Motor neuron (in vitro differentiated cells): ENCODE measurements at places on chromosomes 11 and 22.

- peak; percentile 52 for ATAC-seq
Observed at GRCh38 chr11:67266449-67267187, at the start of gene GRK2. GRK2 (plus strand) TSS chr11:67266473; CDS start chr11:67266700, 227 bp downstream.

- no peak for ATAC-seq
Observed at GRCh38 chr11:61579676-61580270, 1.1 kb downstream of the SYT7 start.

GRCh38 chr11:112871909-112872500 lies 89.2 kb upstream of the NCAM1 start:
- peak; percentile 87 for ATAC-seq

- no peak for ATAC-seq
Observed at GRCh38 chr11:44205352-44205751, 104.6 kb downstream of the ALX4 start.

DNA sequence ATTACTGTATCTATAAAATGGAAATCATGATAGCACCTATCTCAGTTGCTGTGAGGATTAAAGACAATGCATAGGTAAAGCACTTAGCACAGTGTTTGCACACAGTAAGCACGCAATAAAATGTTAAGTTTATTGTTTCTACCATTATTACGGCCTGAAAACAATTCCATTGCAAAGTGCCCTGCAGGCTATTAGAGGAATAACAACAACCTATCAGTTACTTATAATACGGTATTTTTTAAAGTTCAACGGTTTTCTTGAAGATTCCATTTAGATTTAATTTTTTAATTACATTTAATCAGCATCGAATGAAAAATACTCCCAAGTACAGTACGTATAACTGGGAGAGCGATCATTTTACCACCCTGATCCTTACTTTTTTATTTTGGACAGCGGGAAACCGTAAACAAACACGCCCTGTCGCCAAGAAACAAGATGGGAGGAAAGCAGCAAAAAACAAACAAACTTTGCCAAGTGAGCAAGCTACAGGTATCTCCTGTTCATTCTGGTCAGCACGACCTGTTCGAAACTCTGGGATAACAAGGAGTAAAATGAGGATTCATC lies 893 bp downstream of the SLC36A4 start:
- no peak for ATAC-seq

GRCh38 chr11:9160166-9160565 lies 68.8 kb upstream of the SCUBE2 start:
- peak; percentile 51 for ATAC-seq

GRCh38 chr11:95453616-95454171 lies 222.7 kb upstream of the SESN3 start:
- peak; percentile 95 for ATAC-seq

GRCh38 chr11:126660321-126660720 lies 304.8 kb downstream of the ST3GAL4 start:
- ATAC-seq: no peak

DNA sequence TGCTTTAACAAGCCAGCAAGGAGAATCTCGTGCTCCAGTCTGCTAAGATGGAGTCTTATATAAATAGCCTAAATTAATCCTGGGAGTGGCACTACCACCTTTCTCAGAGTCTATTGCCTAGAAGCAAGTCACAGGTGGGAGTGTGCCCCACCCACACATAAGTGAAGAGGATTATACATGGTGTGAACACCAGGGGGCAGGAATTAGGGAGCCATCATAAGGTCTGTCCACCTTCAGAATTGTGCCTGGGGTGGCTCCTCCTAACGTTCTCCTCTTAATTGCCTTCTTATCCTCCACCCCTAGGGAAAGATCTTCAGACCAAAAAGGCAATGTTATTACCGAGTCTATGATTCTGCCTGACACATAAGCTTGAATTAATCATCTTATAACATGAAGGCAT lies 276.8 kb upstream of the SESN3 start:
- no peak for ATAC-seq

DNA sequence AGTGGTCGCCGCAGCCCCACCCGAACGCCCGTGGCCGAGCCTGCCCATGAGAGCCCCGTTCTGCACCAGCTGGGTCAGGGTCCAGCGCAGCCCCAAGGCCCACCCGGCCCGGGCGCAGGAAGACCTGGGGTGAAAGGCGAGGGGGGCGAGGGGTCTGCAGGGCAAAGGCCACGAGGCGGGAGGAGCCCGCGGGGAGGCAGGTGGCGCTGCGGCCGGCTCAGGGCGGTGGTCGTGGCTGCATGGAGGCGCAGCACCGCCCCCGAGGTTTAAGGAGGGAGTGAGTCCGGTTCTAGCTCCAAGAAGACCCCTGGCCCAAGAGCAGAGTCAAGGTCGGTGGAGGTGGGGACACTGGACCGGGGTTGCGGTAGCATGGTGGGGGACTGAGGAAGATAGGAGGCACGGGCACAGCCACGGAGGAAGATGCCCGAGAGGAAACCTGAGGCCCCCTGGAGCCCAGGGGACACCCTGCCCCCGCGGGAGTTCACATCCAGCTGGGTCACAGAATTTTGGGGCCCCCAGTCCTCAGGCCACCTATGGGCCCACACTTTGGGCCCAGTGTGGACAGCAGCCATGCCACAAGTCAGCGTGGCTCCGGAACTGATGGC lies 514 bp upstream of the HDAC10 start:
- ATAC-seq: peak; percentile 1

DNA sequence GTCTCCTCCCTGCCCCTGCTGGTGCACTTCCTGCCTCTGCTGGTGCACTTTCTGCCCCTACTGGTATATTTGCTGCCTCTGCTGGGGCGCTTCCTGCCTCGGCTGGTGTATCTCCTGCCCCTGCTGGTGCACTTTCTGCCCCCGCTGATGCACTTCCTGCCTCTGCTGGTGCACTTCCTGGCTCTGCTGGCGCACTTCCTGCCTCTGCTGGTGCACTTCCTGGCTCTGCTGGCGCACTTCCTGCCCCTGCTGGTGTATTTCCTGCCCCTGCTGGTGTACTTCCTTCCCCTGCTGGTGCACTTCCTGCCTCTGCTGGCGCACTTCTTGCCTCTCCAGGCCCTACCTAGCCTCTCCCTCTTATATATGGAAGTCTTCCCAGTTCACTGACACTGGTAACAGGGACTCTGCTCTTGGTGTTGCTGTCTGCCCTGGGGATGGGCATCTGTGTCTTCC lies 10.1 kb downstream of the MTFP1 start:
- no peak for ATAC-seq

GRCh38 chr11:108392353-108392752 lies 75.0 kb downstream of the C11orf65 start:
- no peak for ATAC-seq
